ENCODE measurements at places on chromosomes 16 and 17. TPM values are rescaled to one million over a fixed set of nuclear protein-coding genes. Genes with fewer than 3 reads are reported as not detected.

DNA sequence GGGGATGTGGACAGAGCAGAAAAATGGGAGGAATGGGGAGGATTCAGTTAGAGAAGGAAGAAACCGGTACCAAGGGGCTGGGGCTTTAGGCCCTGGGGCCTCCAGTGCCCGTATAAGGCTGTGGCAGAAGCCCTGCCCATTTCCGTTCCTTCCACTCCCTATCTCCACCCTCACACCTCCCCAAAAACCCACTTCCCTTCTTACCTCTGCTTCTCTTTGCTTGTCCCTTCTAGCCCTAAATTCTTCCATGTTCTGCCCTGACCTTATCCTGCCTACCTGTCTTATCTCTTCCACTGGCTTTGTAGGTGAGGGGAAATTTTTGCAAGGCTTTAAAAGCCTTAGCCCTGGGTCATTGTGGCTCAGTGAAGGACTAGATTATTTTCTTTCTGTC is 4.1 kb downstream of the RNF167 start:
- no peaks in the 10 kb centered on the region for H3K27me3 ChIP-seq
- H3K4me3 ChIP-seq = no peak overlapping the region
- H3K36me3 ChIP-seq = no peaks in the 10 kb centered on the region
- H3K4me1 ChIP-seq = peaks cover 6% of the 10 kb centered on the region

GRCh38 chr17:57982452-57983170 is 5.4 kb downstream of the VEZF1 start:
- no peak for DNase-seq
- H3K4me1 ChIP-seq = peaks cover 11% of the 10 kb centered on the region
- H3K4me3 ChIP-seq = no peak overlapping the region
- no peaks in the 10 kb centered on the region for H3K36me3 ChIP-seq
- no peak overlapping the region for H3K27ac ChIP-seq
- H3K27me3 ChIP-seq = no peaks in the 10 kb centered on the region

GRCh38 chr17:60671482-60671881 is 6.2 kb upstream of the BCAS3 start:
- H3K4me3 ChIP-seq = no peak overlapping the region
- no peaks in the 10 kb centered on the region for H3K27me3 ChIP-seq
- no peak overlapping the region for H3K27ac ChIP-seq

GRCh38 chr16:68257906-68258800 is 6.2 kb upstream of the SLC7A6 start:
- H3K27ac ChIP-seq = no peak overlapping the region
- H3K36me3 ChIP-seq = no peaks in the 10 kb centered on the region
- DNase-seq = no peak

- H3K36me3 ChIP-seq = no peaks in the 10 kb centered on the region
- peaks cover 7% of the 10 kb centered on the region for H3K4me1 ChIP-seq
- H3K27me3 ChIP-seq = no peaks in the 10 kb centered on the region
- no peak overlapping the region for H3K4me3 ChIP-seq
- no peak overlapping the region for H3K27ac ChIP-seq
- DNase-seq = no peak
Measured at GRCh38 chr16:70520612-70521297, 2.6 kb downstream of the COG4 start.

DNA sequence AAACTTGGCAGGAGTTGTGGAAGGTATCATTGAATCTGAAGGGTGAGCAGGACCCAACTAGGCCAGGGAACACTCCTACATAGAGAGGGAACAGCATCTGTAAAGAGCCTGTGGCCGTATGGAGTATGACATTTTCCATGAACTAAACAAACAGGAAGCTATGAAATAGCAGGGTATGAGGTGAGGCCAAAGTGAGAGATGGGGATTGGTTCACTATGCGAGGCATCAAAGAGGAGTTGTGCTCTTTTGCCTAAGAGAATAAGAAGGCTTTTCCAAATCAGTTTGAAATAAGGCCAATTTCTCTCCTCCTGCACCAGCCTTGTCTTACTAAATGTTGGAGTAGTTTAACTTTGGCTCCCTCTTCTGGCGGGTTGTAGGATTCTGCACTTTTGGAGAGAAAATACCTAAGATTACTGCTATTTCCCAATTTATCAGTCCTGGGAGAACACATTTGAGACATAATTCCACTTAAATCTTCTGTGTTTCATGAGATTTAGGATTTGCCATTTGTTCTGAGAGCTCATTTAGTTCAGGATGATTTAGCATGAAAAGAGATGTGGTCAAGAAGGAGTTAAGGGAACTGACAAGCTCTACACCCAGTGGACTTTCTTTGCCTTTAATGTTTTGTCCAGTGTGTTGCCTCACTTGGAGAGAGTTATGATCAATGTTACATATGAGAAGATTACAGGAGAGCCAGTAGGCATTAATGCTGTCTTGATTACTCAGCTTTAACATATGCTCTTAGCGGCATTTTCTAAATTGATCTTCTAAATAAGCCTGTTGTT is 55.4 kb downstream of the TNRC6C start:
- H3K36me3 ChIP-seq = no peaks in the 10 kb centered on the region
- no peaks in the 10 kb centered on the region for H3K27me3 ChIP-seq
- no peaks in the 10 kb centered on the region for H3K4me1 ChIP-seq
- H3K27ac ChIP-seq = no peak overlapping the region
- H3K4me3 ChIP-seq = no peak overlapping the region

DNA sequence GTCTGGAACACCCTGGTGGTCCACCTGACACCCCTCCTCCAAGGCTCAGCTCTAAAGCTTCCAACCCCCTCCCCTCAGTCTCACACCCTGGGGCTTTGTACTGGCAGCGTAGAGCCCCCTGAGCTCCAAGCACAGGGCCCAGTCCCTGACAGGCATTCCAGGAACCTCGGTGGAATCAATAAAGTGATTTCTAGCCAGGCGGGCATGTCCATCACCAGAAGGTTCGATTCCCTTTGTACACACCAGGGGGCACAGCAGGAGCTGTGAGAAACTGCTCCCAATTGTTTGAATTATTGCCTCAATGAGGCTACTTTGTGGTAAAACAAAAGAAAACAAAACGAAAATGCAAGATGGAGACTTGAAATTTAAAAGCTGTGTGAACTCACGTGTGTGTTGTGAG is 51.8 kb downstream of the SMPD3 start:
- peaks cover 22% of the 10 kb centered on the region for H3K4me1 ChIP-seq
- H3K27me3 ChIP-seq = no peaks in the 10 kb centered on the region
- no peak overlapping the region for H3K27ac ChIP-seq
- no peaks in the 10 kb centered on the region for H3K36me3 ChIP-seq
- DNase-seq = peak; percentile 41

DOC2B gene
- 2.0 TPM for total RNA-seq

VPS35 gene
- 88.4 TPM for total RNA-seq

DNA sequence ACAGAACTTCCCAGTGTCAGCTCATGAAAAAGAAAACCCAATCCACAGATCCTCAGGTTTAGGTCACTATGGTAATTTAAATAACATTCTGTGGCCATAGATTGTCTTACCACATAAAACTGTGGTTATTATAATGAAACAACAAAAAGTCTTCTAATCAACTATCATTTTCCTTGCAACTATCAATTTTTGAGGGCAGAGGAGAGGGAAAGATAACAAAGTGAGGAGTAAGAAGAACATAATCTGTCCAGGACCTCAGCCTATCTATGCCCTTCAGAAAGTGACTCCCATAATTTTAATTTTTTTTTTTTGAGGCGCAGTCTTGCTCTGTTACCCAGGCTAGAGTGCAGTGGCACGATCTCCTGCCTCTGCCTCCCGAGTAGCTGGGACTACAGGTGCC is 4.0 kb upstream of the GGNBP2 start:
- H3K4me3 ChIP-seq = no peak overlapping the region
- no peaks in the 10 kb centered on the region for H3K36me3 ChIP-seq
- no peaks in the 10 kb centered on the region for H3K27me3 ChIP-seq

- no peaks in the 10 kb centered on the region for H3K4me1 ChIP-seq
- no peaks in the 10 kb centered on the region for H3K27me3 ChIP-seq
- H3K4me3 ChIP-seq = no peak overlapping the region
- H3K36me3 ChIP-seq = no peaks in the 10 kb centered on the region
- H3K27ac ChIP-seq = no peak overlapping the region
- DNase-seq = no peak
Measured at GRCh38 chr16:24138024-24138423, 118.1 kb upstream of the CACNG3 start.

GRCh38 chr17:57484826-57485565 is 228.7 kb downstream of the MSI2 start:
- DNase-seq = no peak
- peaks cover 36% of the 10 kb centered on the region for H3K4me1 ChIP-seq
- H3K4me3 ChIP-seq = no peak overlapping the region

- DNase-seq = no peak
- H3K36me3 ChIP-seq = no peaks in the 10 kb centered on the region
- H3K27me3 ChIP-seq = no peaks in the 10 kb centered on the region
- peaks cover 9% of the 10 kb centered on the region for H3K4me1 ChIP-seq
Measured at GRCh38 chr17:1557355-1558095, 5.1 kb downstream of the PITPNA start.

GRCh38 chr17:6870841-6871240 is 39.3 kb upstream of the TEKT1 start:
- H3K4me3 ChIP-seq = no peak overlapping the region
- H3K27ac ChIP-seq = no peak overlapping the region
- H3K36me3 ChIP-seq = no peaks in the 10 kb centered on the region
- H3K4me1 ChIP-seq = no peaks in the 10 kb centered on the region
- no peaks in the 10 kb centered on the region for H3K27me3 ChIP-seq
- DNase-seq = no peak

- no peaks in the 10 kb centered on the region for H3K27me3 ChIP-seq
- DNase-seq = no peak
- no peaks in the 10 kb centered on the region for H3K36me3 ChIP-seq
- H3K27ac ChIP-seq = no peak overlapping the region
- H3K4me3 ChIP-seq = no peak overlapping the region
- peaks cover 11% of the 10 kb centered on the region for H3K4me1 ChIP-seq
Measured at GRCh38 chr16:81600275-81600674, 155.7 kb downstream of the CMIP start.

DNA sequence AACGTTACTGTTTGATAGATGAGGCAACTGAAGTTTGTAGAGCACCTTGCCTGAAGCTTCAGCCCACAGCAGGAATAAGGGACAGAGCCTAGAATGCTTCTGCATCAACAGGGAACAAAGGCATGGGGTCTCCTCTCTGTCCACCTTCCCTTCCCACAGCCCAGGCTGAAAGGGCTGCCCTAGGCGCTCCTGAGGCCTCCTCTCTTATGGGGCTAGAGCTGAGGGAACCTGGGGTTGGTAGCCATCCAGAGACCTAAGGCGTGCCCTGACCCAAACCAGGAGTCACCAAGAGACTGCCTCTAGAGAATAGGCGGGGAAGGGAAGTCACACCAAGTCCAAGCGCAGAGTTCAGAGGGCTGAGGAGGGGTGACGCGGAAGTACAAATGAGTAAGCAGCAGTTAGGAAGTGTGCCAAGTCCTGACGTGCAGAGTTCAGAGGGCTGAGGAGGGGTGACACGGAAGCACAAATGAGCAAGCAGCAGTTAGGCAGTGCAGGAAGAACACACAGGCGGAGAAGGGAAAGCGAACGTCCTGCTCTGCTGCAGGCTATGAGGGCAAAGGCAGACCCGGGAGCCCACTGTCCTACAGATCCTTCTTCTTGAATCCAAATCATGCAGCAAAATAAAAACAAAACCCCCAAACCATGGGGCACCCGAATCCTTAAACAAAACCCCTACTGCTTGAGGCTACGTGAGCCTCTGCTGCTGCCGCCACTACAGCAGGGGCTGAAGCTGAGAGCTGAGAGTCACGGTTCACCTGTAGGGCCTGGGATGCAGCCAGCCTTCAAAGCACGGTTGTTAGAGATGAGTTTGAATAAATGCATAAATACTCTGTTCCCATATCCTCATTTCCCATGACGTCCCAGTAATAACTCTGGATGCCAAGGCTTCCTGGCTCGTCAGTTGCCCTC is 2.7 kb upstream of the SPG7 start:
- H3K4me1 ChIP-seq = peaks cover 15% of the 10 kb centered on the region
- H3K4me3 ChIP-seq = no peak overlapping the region
- H3K27ac ChIP-seq = no peak overlapping the region
- H3K27me3 ChIP-seq = no peaks in the 10 kb centered on the region

TMIGD1 gene
- not detected for total RNA-seq

SEPHS2 gene
- 13.1 TPM for total RNA-seq

All from ovary (tissue), 10 donors.